ENCODE measurements at places on chromosomes 2 and 18. TPM values are rescaled to one million over a fixed set of nuclear protein-coding genes. Genes with fewer than 3 reads are reported as not detected.

The GALNT5 gene
- total RNA-seq, result not detected

The ABCB6 gene
- 25.8 TPM for total RNA-seq

The CHRNG gene
- total RNA-seq, result not detected

The DLX2 gene
- not detected for total RNA-seq

The ZAP70 gene
- total RNA-seq, result under 0.01 TPM

The PLEK gene
- total RNA-seq, result 0.22 TPM

The SLC11A1 gene
- total RNA-seq, result 0.13 TPM

The CABYR gene
- total RNA-seq, result 5.5 TPM

The PROKR1 gene
- not detected for total RNA-seq

The RNPEPL1 gene
- 22.7 TPM for total RNA-seq

The C18orf54 gene
- 26.9 TPM for total RNA-seq

The INHA gene
- total RNA-seq, result not detected

The TGFA gene
- 0.66 TPM for total RNA-seq

The GKN2 gene
- not detected for total RNA-seq

The MALL gene
- total RNA-seq, result 102 TPM

The SCN2A gene
- total RNA-seq, result under 0.01 TPM

The RUFY4 gene
- total RNA-seq, result not detected

Data from thoracic aorta endothelial cell (primary cell).